Mammary epithelial cell (primary cell): ENCODE measurements at places on chromosomes 2 and 18. TPM values are rescaled to one million over a fixed set of nuclear protein-coding genes. Genes with fewer than 3 reads are reported as not detected.

HES6 gene
- 5.0 and 13.2 TPM in 2 replicates for total RNA-seq

TIGD1 gene
- 3.2 TPM in 2 replicates for total RNA-seq

SP3 gene
- total RNA-seq, result 50.0 and 64.1 TPM in 2 replicates

SNORC gene
- 1.5 TPM for total RNA-seq

TUBA4B gene
- total RNA-seq, result not detected

TM4SF20 gene
- not detected in 2 replicates for total RNA-seq

GDF7 gene
- not detected in 2 replicates for total RNA-seq

ALLC gene
- not detected in 2 replicates for total RNA-seq

- DNase-seq, result no peak
Measured at GRCh38 chr2:216736326-216736725, 41.0 kb upstream of the IGFBP5 start.

DNA sequence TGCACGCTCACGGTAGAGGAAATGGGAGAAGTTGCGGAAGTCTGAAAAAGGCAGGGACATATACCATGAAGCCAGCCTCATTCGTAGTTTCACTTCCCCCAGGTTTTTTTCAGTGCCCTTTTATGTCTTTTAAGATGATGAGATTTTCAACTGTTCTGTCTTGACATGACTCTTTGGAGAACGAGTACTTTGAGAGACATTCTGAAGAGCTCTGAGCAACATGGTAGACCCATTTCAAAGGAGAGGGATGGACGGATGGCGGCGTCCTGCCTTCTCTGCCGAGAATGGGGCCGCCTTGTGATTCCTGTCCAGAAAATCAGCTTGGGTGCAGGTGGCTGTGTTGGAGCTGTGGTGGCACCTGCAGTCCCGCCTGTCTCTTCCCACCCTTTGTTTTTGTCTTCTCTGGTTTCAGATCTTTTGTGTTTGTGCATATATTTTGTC, 41.7 kb downstream of the SH3BP4 start:
- DNase-seq, result no peak

DNA sequence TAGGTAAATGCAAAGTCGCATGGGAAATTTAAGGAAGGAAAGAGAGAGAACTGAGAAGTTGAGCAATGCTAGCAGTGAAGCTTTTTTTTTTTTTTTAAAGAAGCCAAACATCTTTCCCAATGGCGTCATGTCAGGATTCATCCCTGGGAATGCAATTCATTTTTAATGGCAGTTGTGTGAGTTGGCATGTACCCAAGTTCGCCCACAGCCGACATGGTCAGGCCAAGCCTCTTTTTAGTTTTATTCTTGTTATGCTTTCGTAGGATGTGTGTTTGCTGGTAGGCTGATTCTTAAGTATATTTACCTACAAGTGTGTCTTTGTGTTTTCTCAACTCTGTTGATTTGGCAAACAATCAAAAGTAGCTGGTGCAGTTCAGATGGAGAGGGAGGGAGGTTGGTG, 127.6 kb upstream of the ITGA6 start:
- DNase-seq, result peak; percentile 73

DNA sequence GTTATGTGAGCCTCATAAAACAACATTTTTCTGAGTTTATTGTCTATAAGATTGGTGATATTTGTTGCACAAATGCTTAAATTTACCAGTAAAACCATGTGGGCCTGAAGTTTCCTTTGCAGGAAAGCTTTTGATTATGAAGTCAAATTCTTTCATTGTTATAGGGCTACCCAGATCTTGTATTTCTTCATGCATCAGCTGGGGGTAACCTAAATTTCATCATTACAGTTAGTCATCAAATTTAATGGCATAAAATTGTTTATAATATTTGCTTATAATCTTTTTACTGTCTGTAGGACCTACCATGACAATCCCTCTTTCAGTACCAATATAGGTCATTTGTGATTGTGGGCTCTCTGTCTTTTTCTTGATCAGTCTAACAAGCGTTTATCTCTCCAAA, 47.8 kb downstream of the SMAD2 start:
- DNase-seq, result peak; percentile 36

GRCh38 chr2:141522702-141523101, 608.1 kb downstream of the LRP1B start:
- no peak for DNase-seq
